ENCODE measurements at places on chromosomes 7 and 10. TPM values are rescaled to one million over a fixed set of nuclear protein-coding genes. Genes with fewer than 3 reads are reported as not detected.

- H3K36me3 ChIP-seq, result no peaks in the 10 kb centered on the region
- H3K27me3 ChIP-seq, result peaks cover 10% of the 10 kb centered on the region
- H3K4me1 ChIP-seq, result no peaks in the 10 kb centered on the region
- H3K27ac ChIP-seq, result no peak overlapping the region
These were observed 32.5 kb downstream of the LAMB4 start for GRCh38 chr7:108097703-108098102.

GRCh38 chr10:110456046-110456445 lies 41.7 kb upstream of the DUSP5 start:
- peaks cover 33% of the 10 kb centered on the region for H3K4me1 ChIP-seq
- H3K36me3 ChIP-seq, result no peaks in the 10 kb centered on the region
- H3K4me3 ChIP-seq, result no peak overlapping the region
- no peak for DNase-seq

GRCh38 chr7:88566162-88566729 lies 193.3 kb upstream of the ZNF804B start:
- no peak overlapping the region for H3K4me3 ChIP-seq
- no peaks in the 10 kb centered on the region for H3K4me1 ChIP-seq
- H3K27ac ChIP-seq, result no peak overlapping the region
- H3K36me3 ChIP-seq, result no peaks in the 10 kb centered on the region
- H3K27me3 ChIP-seq, result no peaks in the 10 kb centered on the region

DNA sequence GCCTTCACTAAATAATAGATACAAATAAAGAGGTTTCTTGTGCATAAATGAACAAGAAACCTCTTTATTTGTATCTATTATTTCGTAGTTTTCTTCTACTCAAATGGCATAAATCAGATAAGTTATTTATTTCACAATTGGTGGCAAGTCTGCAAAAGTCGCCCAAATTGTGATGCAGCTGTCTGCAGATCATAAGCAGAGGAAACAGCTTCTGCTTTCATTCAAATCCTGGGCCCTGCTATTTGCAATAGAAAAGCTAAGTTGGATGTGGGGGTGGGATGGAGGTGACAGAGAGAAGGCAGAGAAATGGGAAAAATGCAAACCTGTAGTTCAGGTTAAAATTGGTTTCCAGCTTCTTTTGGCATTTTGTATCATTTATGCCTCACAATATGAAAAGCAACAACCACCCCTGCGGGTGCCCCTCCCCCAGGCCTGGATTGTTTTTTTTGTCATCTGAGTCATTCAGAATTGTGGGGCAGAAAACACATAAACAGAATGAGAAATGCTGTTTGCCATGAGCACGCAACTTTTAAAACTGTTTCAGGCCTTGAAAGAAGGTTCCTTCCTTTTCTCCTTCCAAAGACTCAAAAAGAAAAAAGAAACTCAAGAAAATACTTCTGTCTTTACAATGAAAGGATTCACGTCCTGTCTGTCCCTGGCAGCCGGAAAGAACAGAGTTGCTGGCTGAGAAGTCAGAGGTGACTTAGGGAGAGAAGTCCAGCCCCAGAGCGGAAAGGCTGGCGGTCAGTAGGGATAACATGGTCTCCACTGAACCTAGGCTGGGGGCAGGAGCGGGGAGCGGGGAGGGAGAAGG lies 132.9 kb downstream of the BAMBI start:
- peaks cover 29% of the 10 kb centered on the region for H3K27me3 ChIP-seq
- peaks cover 3% of the 10 kb centered on the region for H3K4me1 ChIP-seq
- H3K36me3 ChIP-seq, result no peaks in the 10 kb centered on the region
- H3K4me3 ChIP-seq, result no peak overlapping the region
- no peak overlapping the region for H3K27ac ChIP-seq

GRCh38 chr10:86718556-86718955 lies 37.9 kb upstream of the BMPR1A start:
- H3K27me3 ChIP-seq, result peaks cover 5% of the 10 kb centered on the region
- H3K27ac ChIP-seq, result no peak overlapping the region
- DNase-seq, result no peak
- no peak overlapping the region for H3K4me3 ChIP-seq
- no peaks in the 10 kb centered on the region for H3K36me3 ChIP-seq
- no peaks in the 10 kb centered on the region for H3K4me1 ChIP-seq

DNA sequence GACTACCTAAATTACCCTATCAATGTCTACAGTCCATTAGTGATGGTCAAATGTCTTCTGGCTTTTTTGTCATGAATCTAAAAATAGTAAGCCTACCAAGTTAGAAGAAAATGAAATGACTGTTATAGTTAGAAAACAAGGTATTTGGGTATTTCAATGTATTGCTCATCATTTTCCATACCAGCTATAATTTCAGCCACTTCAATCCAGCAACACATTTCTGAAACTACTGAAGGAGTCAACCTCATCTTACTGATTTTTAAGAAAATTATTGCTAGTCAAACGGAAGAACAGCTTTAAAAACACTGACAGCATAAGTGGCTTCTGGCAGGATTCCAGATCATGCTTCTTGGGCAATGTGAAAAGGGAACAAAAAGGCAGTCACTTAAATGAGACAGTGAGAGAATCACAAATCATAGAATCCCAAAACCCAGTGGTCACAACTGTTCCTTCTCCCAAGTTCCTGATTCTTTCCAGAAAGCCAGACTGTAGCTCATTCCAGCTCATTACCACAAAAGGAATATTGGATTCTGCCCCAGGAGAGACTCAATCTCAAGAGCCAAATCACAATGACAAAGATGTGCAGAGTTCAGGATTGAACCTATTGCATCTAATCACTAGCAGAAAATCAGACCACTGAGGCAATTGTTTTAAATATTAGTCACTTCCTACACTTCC lies 61.2 kb upstream of the LRRN3 start:
- peak overlapping the region; percentile 34 for H3K4me3 ChIP-seq
- H3K36me3 ChIP-seq, result peaks cover 5% of the 10 kb centered on the region
- peak; percentile 72 for DNase-seq
- H3K27ac ChIP-seq, result peak overlapping the region; percentile 99
- no peaks in the 10 kb centered on the region for H3K27me3 ChIP-seq
- H3K4me1 ChIP-seq, result peaks cover 61% of the 10 kb centered on the region

GRCh38 chr10:77333610-77334340 lies 303.8 kb downstream of the KCNMA1 start:
- H3K27me3 ChIP-seq, result peaks cover 3% of the 10 kb centered on the region
- no peaks in the 10 kb centered on the region for H3K4me1 ChIP-seq
- H3K36me3 ChIP-seq, result no peaks in the 10 kb centered on the region
- H3K27ac ChIP-seq, result no peak overlapping the region
- no peak for DNase-seq

- DNase-seq, result no peak
- peaks cover 2% of the 10 kb centered on the region for H3K36me3 ChIP-seq
- H3K27ac ChIP-seq, result no peak overlapping the region
- H3K27me3 ChIP-seq, result no peaks in the 10 kb centered on the region
- no peaks in the 10 kb centered on the region for H3K4me1 ChIP-seq
- H3K4me3 ChIP-seq, result no peak overlapping the region
These were observed 146.1 kb upstream of the TCF7L2 start for GRCh38 chr10:112803961-112804401.

DNA sequence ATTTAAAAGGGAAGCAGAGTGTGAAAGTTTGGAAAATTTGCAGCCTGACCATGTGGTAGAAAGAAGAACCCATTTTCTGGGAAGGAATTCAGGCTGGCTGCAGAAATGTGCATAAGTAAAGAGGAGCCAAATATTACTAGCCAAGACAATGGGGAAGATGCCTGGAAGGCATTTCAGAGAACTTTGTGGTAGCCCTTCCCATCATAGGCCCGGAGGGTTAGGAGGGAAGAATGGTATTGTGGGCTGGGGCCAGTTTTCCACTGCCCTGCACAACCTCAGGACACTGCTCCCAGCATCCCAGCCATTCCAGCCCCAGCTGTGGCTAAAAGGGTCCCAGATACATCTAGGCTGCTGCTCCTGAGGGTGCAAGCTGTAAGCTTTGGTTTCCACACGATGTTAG lies 278.5 kb upstream of the BMPER start:
- no peak for DNase-seq
- H3K36me3 ChIP-seq, result peaks cover 5% of the 10 kb centered on the region
- H3K4me3 ChIP-seq, result no peak overlapping the region
- no peaks in the 10 kb centered on the region for H3K27me3 ChIP-seq
- H3K4me1 ChIP-seq, result no peaks in the 10 kb centered on the region

GRCh38 chr10:1020460-1020859 lies 5.2 kb downstream of the IDI2 start:
- peaks cover 51% of the 10 kb centered on the region for H3K36me3 ChIP-seq
- H3K27ac ChIP-seq, result no peak overlapping the region
- H3K27me3 ChIP-seq, result no peaks in the 10 kb centered on the region

GRCh38 chr7:129615018-129615417 lies 3.5 kb downstream of the NRF1 start:
- H3K27me3 ChIP-seq, result no peaks in the 10 kb centered on the region
- peak overlapping the region; percentile 28 for H3K4me3 ChIP-seq
- peaks cover 70% of the 10 kb centered on the region for H3K4me1 ChIP-seq
- DNase-seq, result peak; percentile 59
- peaks cover 17% of the 10 kb centered on the region for H3K36me3 ChIP-seq

DNA sequence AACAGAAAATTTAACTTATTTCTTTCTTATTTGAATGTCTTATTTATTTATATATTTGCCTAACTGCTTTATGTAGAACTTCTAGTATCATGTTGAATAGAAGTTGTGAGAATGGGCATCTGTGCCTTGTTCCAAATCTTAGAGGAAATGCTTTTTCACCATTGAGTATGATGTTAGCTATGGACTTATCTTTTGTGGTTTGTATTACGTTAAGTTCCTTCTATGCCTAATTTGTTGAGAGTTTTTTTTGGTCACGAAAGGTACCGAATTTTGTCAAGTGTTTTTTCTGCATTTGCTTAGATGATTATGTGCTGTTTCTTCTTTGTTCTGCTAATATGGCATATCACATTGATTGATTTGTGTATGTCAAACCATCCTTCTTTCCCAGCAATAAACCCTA lies 161.0 kb upstream of the TRIM24 start:
- H3K4me3 ChIP-seq, result no peak overlapping the region
- no peak overlapping the region for H3K27ac ChIP-seq
- no peaks in the 10 kb centered on the region for H3K36me3 ChIP-seq
- DNase-seq, result no peak
- no peaks in the 10 kb centered on the region for H3K27me3 ChIP-seq
- H3K4me1 ChIP-seq, result no peaks in the 10 kb centered on the region

- H3K27ac ChIP-seq, result no peak overlapping the region
- no peak for DNase-seq
- H3K4me3 ChIP-seq, result no peak overlapping the region
These were observed 96.5 kb upstream of the INSYN2A start for GRCh38 chr10:127292888-127293287.

GRCh38 chr10:110859973-110860376 lies 11.8 kb upstream of the PDCD4 start:
- peaks cover 17% of the 10 kb centered on the region for H3K36me3 ChIP-seq
- H3K4me1 ChIP-seq, result peaks cover 86% of the 10 kb centered on the region
- no peaks in the 10 kb centered on the region for H3K27me3 ChIP-seq
- DNase-seq, result no peak

Gene ACSM6
- not detected for total RNA-seq

Gene PLEKHS1
- total RNA-seq, result 0.07 TPM

Gene MEST
- 1.7 TPM for total RNA-seq

Gene PDK4
- total RNA-seq, result not detected

Gene STRIP2
- total RNA-seq, result 51.8 TPM

Gene BZW2
- total RNA-seq, result 106 TPM

Gene ZNF503
- total RNA-seq, result 0.40 TPM
